ENCODE measurements at places on chromosomes 1 and 21.
A peak's percentile ranks its signal among the peaks of the same experiment; 100 is the strongest.

DNA sequence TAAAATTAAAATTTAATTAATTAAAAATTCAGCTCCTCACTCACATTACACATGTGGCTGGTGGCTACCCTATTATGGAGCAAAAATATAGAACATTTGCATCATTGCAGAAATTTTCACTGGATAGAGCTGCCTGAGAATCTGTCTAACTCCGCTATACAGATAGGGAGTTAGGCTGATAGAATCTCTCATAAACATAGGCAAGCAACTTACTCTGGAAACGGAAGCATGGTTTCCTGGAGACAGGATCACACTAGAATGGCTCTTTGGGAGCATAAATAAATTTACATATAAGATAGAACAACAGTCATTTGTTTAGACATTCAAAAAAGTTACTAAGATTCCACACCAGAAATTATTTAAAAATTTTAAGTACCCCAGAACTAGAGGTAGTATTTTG lies 12.2 kb upstream of the LAMC2 start:
- DNase-seq = no peak

- DNase-seq = no peak
These were observed 226.9 kb upstream of the C1orf174 start for GRCh38 chr1:4126731-4127591.

DNA sequence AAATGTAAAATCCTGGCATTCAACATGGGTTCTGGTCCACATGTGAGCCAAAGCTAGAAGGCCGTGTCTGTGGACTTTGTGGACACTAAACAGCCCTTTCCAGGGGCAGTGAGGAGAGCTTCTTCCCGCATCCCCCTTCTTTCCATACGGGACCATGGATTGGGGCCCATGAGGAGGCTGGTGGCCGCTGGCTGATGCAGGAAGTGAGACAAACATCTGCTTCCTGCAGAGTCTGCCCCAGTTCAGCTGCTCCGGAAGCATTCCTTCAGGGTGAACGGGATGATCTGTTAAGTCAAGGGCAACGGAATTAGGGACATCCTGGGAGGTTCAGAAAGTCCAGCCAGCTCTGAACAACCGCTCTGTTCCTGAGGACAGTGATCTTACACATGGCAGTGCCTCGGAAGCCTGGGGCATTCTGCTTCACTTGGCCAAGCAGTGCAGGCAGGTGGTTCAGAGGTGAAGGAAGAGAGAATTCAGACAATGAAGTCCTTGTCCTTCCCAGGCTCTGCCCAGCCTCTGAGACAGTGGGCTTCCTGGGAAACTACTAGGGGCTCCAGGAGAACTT lies 1.5 kb downstream of the CA6 start:
- no peak for DNase-seq

GRCh38 chr1:79398501-79398900 lies 392.0 kb upstream of the ADGRL4 start:
- DNase-seq = no peak

GRCh38 chr1:8077120-8077573 lies 51.0 kb upstream of the ERRFI1 start:
- no peak for DNase-seq

DNA sequence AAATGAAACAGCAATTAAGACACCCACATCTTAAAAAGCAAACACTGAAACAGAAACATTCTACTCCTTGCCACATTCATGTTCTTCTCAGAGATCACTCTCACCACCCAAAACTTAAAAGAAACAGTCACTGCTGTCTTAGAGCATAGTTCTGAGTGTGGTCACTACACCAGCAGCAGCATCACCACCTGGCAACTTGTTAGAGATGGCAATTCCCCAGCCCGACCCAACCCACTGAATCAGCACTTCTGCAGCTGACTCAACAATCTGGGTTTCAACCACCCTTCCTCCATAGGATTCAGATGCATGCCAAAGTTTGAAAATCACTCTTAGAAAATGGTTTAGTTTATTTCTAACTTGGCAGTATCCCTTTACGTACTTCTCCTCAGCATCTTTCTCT lies 126.1 kb downstream of the CDC42BPA start:
- no peak for DNase-seq

DNA sequence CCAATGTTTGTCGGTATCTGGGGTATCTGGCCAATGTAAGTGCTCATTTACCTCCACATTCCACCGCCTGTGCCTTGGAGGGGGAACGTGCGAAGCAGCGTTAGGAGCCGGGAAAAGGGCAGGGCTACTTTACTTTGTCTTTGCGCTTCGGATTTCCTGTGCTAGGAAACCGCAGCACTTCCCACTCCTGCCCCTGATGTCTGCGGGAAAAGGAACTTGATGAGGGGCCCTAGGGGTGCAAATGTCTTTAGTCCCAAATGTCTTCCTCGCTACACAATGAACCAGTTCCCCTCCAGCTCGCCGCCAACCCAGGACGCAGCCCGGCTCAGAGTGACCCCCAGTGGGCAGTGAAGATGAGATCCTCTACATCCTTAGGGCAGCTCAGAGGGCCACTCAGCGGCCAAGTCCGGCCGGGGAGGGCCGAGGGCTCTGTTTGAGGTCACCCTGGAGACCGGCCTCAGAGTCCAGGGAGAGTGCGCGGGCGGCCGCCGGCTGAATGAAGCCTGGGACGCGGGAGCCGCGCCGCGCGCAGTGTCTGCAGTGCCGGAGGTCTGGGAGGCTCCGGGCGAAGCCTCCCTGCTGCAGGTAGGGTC lies at the start of gene DYNLT5:
DYNLT5 (plus strand) TSS at position 460 of the 593 bp plus-strand sequence. CDS start 2,200 bp downstream, outside the sequence.
- no peak for DNase-seq

- DNase-seq = no peak
These were observed 1.5 kb downstream of the PLK3 start for GRCh38 chr1:44801491-44802305.

- no peak for DNase-seq
These were observed 376.3 kb upstream of the CAMK1G start for GRCh38 chr1:209207126-209207700.

- no peak for DNase-seq
These were observed 95.2 kb downstream of the SPATA46 start for GRCh38 chr1:162281426-162281825.

- DNase-seq = peak; percentile 98
These were observed at the start of gene ARPC5 for GRCh38 chr1:183635606-183636333. Gene ARPC5 (minus strand): TSS chr1:183635783. CDS start chr1:183635659, 124 bp downstream.

DNA sequence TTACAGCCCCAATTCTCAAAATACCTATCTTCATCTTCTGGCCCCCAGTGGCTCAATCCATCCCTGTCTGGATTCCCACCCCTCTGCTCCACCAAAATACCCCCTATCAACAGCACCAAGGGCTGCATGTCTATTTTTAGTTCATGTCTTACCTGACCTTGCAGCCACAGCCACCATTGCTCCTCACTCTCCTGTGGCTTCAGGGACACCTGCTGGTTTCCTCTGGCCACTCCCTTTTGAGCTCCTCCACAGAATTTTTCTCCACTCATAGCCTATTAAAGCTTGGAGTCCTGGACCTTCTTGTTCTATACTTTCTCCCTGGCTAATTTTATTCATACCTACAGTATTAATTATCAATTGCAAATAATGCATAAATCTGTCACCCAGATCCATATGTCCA lies 125.3 kb upstream of the NGF start:
- DNase-seq = no peak

DNA sequence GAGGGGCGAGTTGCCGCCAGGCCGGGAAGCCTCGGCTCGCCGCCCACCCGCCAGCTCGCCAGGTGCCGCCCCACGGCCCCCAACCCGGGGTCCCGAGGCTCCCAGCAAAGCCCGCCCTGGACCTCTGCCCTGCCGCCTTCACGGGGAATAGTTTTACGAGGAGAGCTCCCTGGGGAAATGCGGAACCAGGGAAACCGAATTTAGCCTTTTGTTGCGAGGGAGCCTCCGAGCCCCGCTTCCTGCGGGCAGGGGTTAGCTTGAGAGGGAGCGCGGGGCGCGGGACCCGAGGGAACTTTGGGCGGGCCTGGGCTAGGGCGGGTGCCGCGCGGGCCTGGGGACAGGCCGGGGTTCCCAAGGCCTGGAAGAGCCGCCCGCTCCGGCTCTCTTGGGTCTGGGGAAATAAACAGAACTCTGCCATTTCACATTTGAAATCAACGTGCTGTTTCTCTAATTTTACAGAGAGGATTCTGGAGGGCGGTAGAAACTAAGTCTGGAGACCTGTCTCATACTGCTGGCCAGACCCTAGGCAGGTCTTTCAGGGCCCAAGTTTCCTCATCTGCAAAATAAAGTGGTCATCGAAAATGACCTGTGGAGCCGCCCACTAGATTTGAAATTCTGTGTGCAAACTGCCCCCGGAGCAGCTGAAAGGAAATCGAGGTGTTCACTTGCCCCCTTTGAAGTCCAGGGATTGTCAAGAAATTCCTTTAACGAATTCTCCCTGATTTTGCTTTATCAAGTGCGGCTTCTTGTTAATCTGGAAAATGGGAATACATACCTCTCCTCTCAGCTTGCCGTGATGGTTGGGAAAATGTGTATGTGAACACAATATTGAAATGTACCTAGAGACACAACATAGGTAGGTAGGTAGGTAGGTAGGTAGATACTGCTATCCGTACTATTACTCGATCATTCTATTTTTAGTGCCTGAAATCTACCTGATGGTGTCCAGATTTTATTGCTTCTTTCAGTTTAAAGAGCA lies 749 bp upstream of the GLUL start:
- no peak for DNase-seq

DNA sequence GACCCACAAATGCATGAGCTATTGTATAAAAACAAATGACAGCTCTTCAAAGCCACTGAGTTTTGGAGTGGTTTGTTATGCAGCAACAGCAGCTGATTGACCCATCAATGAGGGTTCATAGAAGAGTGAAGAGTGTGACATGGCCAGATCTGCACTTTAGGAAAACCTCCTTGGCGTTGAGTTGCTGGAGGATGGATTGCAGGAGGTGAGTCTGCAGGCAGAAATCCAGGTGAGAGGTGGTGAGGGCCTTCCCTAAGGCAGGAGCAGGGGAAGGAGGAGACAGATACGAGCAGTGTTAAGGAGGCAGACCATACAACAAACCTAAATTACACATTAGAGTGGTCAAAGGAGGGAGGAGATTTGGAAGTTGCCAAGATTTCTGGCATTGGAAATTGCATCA lies 169.3 kb upstream of the CSF3R start:
- no peak for DNase-seq

GRCh38 chr1:75673885-75674284 lies 50.6 kb upstream of the ACADM start:
- DNase-seq = no peak

- DNase-seq = no peak
These were observed 35.1 kb downstream of the ITSN1 start for GRCh38 chr21:33677450-33677849.

DNA sequence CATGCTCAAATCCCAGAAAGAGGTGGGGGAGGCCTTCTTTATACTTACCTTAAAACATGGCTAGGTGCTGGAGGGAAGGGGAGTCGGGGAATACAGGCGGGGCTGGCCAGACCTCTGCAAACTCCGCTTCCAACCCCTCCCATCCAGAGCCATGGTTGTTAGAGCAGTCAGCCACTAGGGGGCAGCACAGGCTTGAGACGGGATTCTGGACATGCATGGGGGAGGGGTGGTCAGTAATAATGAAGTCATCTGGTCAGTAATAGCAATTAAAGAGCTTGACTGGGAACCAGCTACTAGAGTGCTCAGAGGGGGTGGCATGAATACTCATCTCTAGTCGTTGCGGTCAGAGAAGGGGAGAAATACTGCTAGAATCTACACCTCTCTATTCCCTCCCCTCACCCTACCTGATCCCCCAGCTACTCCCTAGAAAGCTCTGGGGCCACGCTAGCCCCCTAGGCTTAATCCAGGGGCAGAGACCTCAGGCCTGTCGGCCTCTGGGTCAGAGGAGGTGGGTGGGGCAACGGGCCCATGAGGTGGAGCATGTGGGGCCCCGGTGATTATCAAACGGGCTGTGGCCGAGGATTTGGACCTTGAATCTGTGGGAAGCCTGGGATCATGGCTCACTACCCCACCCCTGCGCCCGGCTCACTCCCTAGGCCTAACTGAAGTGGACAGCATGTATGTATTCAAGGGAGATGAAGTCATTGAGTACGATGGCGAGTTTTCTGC lies 2.9 kb downstream of the CASQ1 start:
- peak; percentile 77 for DNase-seq

GRCh38 chr21:42228709-42229220 lies 9.8 kb downstream of the ABCG1 start:
- no peak for DNase-seq

GRCh38 chr1:22819361-22819760 lies 108.7 kb downstream of the EPHB2 start:
- no peak for DNase-seq

- no peak for DNase-seq
These were observed 424.9 kb upstream of the KAZN start for GRCh38 chr1:14173598-14173997.
